Vagina (tissue), 2 donors: ENCODE measurements at places on chromosomes 1 and 21. TPM values are rescaled to one million over a fixed set of nuclear protein-coding genes. Genes with fewer than 3 reads are reported as not detected.

NECTIN4 gene
- 42.7 TPM for total RNA-seq

CELA3B gene
- total RNA-seq, result not detected

LCE3D gene
- total RNA-seq, result 57.5 TPM

PRKAA2 gene
- total RNA-seq, result 3.7 TPM

AGBL4 gene
- not detected for total RNA-seq
